ENCODE measurements at places on chromosomes 1 and 21. TPM values are rescaled to one million over a fixed set of nuclear protein-coding genes. Genes with fewer than 3 reads are reported as not detected.
A peak's percentile ranks its signal among the peaks of the same experiment; 100 is the strongest.

DNA sequence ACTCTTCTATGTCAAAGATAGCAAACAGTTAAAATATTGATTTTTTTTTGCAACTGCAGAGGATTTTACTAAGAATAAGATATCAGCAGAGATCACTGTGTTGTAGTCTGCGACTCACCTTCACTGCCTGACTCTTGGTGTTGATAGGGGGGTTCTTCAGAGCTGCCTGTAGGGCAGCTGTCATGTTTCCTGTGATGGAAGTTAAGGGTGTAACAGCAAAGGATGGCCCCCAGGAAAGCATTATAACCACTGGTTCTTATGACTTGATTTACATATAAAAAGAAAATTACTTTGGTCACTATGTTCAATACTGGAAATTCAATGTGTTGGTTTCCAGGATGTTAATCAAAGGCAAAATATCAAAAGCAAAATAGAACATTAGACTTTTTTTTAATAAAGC is 2.6 kb downstream of the ARPC5 start:
- peak; percentile 45 for DNase-seq

GRCh38 chr1:196467230-196467925 is 140.9 kb downstream of the KCNT2 start:
- no peak for DNase-seq

- no peak for DNase-seq
These were observed 4.8 kb downstream of the PTTG1IP start for GRCh38 chr21:44868707-44869106.

DNA sequence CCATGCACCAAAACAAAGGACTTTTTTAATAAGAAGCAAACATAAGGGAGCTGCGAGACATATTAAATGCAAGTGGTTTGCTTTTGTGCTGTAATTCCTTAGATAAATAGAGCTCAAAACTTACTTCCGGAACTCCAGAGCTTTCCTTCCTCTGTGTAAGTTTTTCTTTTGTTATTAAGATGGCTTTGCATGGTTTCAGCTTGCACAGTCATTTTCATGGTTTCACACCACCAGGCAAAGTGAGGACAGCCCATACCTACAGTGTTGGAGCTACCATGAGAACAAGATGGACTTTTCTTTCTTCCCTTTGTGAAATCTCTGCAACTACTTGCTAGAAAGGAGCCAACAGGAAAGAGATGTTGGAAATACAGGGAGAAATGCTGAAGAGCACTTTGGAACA is 368.0 kb downstream of the SETD4 start:
- DNase-seq, result no peak

- DNase-seq, result no peak
These were observed 1334.8 kb downstream of the MRPL39 start for GRCh38 chr21:24272521-24272938.

DNA sequence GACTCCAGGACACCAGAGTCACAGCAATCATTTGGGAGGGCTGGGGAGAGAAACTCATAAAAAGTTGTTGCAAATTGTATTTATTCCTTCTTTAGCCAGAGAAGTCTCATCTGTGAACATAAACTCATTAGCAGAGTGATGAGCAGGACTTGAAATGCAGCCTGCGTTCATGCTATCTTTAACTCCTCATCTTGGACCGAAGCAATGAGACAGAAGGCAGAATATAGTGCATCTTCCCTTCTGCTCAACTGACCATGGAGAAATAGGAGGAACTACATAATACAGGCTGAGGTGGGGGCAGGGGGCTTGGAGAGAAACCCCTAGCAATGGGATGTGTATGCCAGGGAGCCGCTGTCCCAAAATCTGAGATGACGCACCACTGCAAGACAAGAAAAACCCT is 121.8 kb upstream of the AJAP1 start:
- no peak for DNase-seq

DNA sequence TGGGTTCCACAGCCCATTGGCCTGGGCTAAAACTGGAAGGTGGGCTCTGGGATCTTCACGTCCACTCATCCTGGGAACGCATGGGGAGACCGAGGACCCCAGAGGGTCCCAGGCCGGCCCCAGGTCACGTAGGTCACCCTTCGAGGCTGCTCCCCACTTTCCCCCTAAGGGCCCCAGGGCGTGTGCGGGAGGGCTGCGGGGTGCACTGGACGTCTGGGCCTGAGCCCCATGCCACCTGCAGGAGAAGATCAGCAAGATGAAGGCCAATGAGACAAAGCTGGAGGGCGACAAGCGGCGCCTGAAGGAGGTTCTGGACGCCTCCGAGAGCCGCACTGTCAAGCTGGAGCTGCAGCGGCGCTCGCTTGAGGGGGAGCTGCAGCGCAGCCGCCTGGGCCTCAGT is 12.5 kb downstream of the MFAP2 start:
- DNase-seq, result no peak

Gene IGSF3
- 58.7 TPM for total RNA-seq

Gene PPP2R5A
- total RNA-seq, result 72.5 TPM

Gene CD247
- total RNA-seq, result 0.83 TPM

Gene COG2
- total RNA-seq, result 53.9 TPM

Gene FOXO6
- total RNA-seq, result 1.00 TPM

Measured in H7 (cell line).